G401 (cell line): ENCODE measurements at places on chromosomes 2 and 18. TPM values are rescaled to one million over a fixed set of nuclear protein-coding genes. Genes with fewer than 3 reads are reported as not detected.

CD226 gene
- 0.07 and 0.31 TPM in 2 replicates for total RNA-seq

HOXD4 gene
- 1.7 TPM in 1 of 2 replicates, not detected in the other for total RNA-seq

MC2R gene
- not detected in 2 replicates for total RNA-seq

ALPP gene
- 6.2 and 9.0 TPM in 2 replicates for total RNA-seq

REG1B gene
- not detected in 2 replicates for total RNA-seq

SNX17 gene
- 157 and 165 TPM in 2 replicates for total RNA-seq

RAX gene
- not detected in 2 replicates for total RNA-seq

LINC00305 gene
- not detected in 2 replicates for total RNA-seq

RPL37A gene
- total RNA-seq = 1,405 and 2,009 TPM in 2 replicates

CNDP1 gene
- not detected in 2 replicates for total RNA-seq

IL36B gene
- total RNA-seq = not detected in 2 replicates

CHST10 gene
- total RNA-seq = 18.9 and 23.6 TPM in 2 replicates

TXNDC2 gene
- 0.06 TPM in 1 of 2 replicates, not detected in the other for total RNA-seq

RMND5A gene
- total RNA-seq = 42.8 and 51.0 TPM in 2 replicates

SRSF7 gene
- 183 and 238 TPM in 2 replicates for total RNA-seq

TMEM169 gene
- 0.12 and 0.37 TPM in 2 replicates for total RNA-seq

CAVIN2 gene
- 0.80 and 3.2 TPM in 2 replicates for total RNA-seq

ZNF804A gene
- total RNA-seq = not detected in 2 replicates

POU3F3 gene
- not detected in 2 replicates for total RNA-seq

TMEM237 gene
- total RNA-seq = 153 and 240 TPM in 2 replicates

GALNT14 gene
- total RNA-seq = 0.43 TPM in 1 of 2 replicates, not detected in the other

ZNF236 gene
- total RNA-seq = 2.5 and 4.8 TPM in 2 replicates

DSC3 gene
- total RNA-seq = not detected in 2 replicates

GPBAR1 gene
- not detected in 2 replicates for total RNA-seq

SERPINB10 gene
- total RNA-seq = not detected in 2 replicates

PTCD3 gene
- 127 and 175 TPM in 2 replicates for total RNA-seq

RESP18 gene
- not detected in 2 replicates for total RNA-seq

MARCHF4 gene
- total RNA-seq = 0.06 and 0.14 TPM in 2 replicates

DCDC2C gene
- total RNA-seq = not detected in 2 replicates

ONECUT2 gene
- total RNA-seq = not detected in 2 replicates

GRHL1 gene
- total RNA-seq = 0.14 and 0.98 TPM in 2 replicates

ADD2 gene
- total RNA-seq = 0.61 TPM in 1 of 2 replicates, not detected in the other

GLS gene
- 33.1 and 36.6 TPM in 2 replicates for total RNA-seq

SGO2 gene
- total RNA-seq = 2.6 and 8.6 TPM in 2 replicates

SH3RF3 gene
- not detected in 2 replicates for total RNA-seq

ANKRD62 gene
- not detected in 2 replicates for total RNA-seq

TUBA3D gene
- total RNA-seq = not detected in 2 replicates

CD302 gene
- total RNA-seq = not detected in 2 replicates

CIB4 gene
- not detected in 2 replicates for total RNA-seq

RANBP2 gene
- 27.2 and 46.8 TPM in 2 replicates for total RNA-seq

NAT8 gene
- total RNA-seq = not detected in 2 replicates

IL1RN gene
- not detected in 2 replicates for total RNA-seq

KATNAL2 gene
- 7.0 and 15.0 TPM in 2 replicates for total RNA-seq

SKOR2 gene
- not detected in 2 replicates for total RNA-seq

GLB1L gene
- 6.4 and 6.5 TPM in 2 replicates for total RNA-seq

PSMA8 gene
- not detected in 2 replicates for total RNA-seq

TSPYL6 gene
- total RNA-seq = not detected in 2 replicates

PLGLB1 gene
- total RNA-seq = 0.92 and 1.4 TPM in 2 replicates

ANKRD30BL gene
- not detected in 2 replicates for total RNA-seq
